ENCODE measurements at places on chromosomes 5 and 9.

GRCh38 chr5:61784341-61784740 is 452.3 kb downstream of the ZSWIM6 start:
- no peak for DNase-seq

DNA sequence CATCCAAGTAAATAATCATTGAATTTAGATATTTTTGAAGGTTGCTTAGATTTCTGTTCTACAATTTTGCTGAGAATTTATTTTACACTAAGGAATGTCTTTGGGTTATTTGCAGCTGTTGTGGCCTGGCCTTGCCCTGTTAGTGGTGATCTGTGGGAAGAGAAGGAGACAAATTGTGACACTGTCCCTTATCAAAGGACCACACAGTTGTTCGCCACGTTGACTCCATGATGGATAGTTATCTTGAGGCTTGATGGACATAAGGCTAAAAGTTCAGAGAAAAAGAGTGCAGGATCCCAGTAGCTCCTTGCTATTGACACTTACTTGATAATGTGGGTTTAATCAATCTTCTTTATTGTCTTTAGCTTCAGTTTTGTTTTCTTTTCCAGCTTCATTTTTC is 186.6 kb upstream of the MEF2C start:
- no peak for DNase-seq

GRCh38 chr9:108069991-108070390 is 580.4 kb upstream of the KLF4 start:
- no peak for DNase-seq

GRCh38 chr9:82031538-82032280 is 43.1 kb downstream of the SPATA31D1 start:
- DNase-seq = no peak

DNA sequence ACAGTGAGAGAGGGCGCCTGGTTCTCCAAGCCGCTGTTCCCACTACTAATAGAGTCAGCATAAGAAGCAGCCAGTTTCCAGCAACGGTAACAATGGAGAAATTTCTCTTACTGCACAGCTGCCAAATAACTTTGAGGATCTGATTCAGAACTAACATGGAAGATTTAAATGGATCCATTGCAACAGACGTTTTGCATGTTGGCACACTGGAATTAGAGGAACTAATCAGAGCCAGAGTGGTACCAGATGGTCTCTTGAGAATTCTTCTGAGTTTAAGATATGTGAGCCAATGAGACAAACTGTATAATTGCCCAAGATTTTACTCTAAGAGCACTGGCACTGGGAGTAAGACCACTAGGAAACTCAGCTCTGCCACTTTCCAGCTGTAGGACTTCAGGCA is 186.5 kb downstream of the EFNA5 start:
- no peak for DNase-seq

GRCh38 chr9:107024193-107024592 is 161.2 kb downstream of the ZNF462 start:
- DNase-seq = no peak

- no peak for DNase-seq
Observed at GRCh38 chr5:35026941-35027340, 20.8 kb downstream of the AGXT2 start.

DNA sequence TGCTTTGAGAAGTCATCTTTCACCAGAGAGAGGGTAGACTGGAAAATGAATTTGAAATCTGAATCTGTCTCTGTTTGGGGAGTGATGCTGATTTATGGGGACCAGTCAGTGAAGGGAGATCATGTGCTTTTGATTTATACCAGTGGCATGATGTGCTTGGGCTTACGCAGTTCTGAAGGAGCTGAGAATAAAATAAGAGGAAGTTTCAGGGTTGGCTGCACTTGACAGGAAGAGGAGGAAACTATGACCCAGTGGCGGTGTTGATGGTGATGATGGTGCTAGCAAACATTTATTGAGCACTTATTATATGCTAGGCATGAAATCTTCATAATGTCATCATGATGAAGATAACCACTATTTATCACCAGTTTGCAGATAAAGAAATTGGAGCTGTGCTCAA is 136.4 kb upstream of the GLRA1 start:
- no peak for DNase-seq

DNA sequence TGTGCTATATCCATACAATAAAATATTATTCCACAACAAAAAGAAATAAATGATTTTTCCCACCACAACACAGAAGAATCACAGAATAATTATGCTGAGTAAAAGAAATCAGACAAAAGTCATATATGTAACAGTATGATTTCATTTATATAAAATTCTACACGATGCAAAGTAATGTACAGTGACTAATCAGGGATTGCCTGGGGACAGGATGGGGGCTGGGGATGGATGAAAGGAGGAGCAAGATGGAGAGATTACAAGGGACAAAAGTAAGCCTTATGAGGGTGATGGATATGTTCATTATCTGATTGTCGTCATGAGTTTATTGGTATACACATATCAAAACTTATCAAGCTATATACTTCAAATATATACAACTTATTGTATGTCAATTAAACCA is 154.0 kb downstream of the FBN2 start:
- no peak for DNase-seq

GRCh38 chr5:35061211-35061770 is 13.5 kb upstream of the AGXT2 start:
- no peak for DNase-seq

- no peak for DNase-seq
Observed at GRCh38 chr9:96394832-96395496, 11.5 kb upstream of the SLC35D2 start.

- DNase-seq = no peak
Observed at GRCh38 chr9:89866701-89867100, 261.9 kb downstream of the GADD45G start.

GRCh38 chr5:97422678-97423077 is 239.6 kb upstream of the RIOK2 start:
- no peak for DNase-seq

DNA sequence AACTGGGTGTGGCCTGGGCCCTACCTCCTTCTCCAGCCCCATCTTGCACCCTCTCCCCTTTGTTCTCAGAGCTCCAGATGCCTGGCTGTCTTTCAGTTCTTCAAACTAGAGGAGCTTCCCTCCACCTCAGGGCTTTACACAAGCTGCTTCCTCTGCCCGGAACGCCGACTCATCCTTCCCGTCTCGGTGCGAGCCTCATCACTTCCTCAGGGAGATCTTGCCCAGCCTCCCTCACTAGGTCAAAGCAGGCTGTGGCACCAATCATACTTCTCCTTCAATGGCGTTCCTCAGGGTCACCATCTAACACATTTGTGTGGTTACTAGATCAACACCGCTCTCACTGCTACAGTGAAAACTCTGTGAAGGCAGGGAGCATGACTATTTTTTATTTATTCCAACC is 56.2 kb upstream of the ZSWIM6 start:
- DNase-seq = no peak

- DNase-seq = no peak
Observed at GRCh38 chr5:111043712-111044506, 27.6 kb upstream of the TSLP start.

GRCh38 chr9:127036437-127036836 is 86.0 kb downstream of the ANGPTL2 start:
- DNase-seq = no peak

GRCh38 chr5:113034182-113034773 is 57.7 kb downstream of the DCP2 start:
- no peak for DNase-seq

GRCh38 chr5:52132053-52132452 is 655.7 kb upstream of the ITGA1 start:
- no peak for DNase-seq

DNA sequence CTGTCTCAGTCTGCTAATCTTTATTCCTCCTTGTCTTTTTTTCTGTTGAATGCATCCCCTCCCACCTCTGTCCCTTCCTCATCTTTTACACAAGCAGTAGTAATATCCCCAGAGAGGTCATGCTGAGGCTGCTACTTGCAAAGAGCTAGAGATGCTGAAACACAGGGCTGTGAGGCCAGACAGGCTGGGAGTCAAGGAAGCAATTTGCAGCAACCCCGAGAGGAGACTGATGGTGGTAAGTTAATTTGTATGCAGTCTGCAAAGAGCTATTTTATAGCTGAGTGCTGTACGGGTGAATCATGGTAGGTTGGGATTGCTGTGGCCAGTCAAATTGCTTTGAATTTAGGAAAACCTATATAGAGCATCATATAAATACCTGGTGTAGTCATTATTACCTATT is 90.2 kb upstream of the SLC24A2 start:
- no peak for DNase-seq

All from progenitor cell of endocrine pancreas (in vitro differentiated cells).